ENCODE measurements at places on chromosomes 2 and 18.

GRCh38 chr2:157291018-157291417 lies 33.5 kb downstream of the GALNT5 start:
- no peak for DNase-seq

GRCh38 chr2:69088466-69088865 lies 75.5 kb downstream of the ANTXR1 start:
- DNase-seq = no peak

DNA sequence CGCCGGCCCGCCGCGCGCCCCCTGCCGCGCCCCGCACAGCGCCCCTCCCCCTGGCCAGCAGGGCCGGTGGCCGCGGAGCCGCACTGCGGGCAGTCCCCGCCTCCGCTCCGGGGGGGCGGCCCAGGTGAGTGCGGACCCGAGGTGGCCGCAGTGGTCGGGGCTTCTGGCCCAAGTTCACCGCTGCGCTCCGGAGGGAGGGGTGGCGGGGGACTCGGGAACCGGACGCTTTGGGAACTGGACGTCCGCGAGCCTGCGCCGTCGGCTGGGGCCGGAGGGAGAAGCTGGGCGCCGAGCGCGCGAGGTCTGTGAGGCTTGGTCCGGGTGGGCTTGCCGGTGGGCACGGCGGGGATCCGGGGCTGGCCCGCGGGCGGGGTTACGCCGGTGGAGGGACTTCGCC lies 591 bp upstream of the LDLRAD4 start:
- no peak for DNase-seq

DNA sequence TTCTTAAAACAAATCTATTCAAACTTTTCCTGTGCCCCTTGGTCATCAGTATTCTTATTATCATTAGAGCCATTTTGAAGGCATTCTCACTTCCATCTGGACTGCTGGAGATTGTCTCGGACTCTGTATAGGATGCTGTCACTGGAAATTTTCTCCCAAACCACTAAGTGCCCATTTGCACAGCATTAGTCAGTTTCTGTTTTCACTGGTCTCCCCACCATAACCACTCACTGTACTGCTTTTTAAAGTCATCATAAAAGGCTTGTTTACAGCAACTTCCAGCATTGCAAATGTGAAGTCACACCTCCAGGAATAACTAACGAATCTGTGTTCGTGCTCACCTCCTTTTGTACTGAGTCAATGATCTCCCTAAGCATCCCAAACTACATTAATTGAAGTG lies 150.9 kb upstream of the SERTAD2 start:
- DNase-seq = no peak

DNA sequence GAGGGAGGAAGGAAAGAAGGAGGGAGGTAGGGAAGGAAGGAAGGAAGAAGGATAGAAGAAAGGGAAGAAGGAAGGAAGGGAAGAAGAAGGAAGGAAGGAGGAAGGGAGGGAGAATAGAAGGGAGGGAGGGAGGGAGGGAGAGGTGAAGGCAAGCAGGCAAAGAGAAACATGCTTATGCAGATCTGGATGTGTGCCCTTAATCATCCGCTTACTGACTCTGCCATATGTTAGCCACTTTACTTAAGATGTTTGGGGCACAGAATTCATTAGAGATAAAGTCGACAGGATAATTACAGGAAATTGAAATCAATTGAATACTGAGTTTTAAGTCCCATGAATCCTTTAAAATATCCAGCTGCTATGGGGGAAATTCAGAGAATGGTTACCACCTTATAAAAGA lies 334.2 kb downstream of the GRB14 start:
- no peak for DNase-seq

- no peak for DNase-seq
Measured at GRCh38 chr2:143399631-143400069, 270.4 kb downstream of the ARHGAP15 start.

DNA sequence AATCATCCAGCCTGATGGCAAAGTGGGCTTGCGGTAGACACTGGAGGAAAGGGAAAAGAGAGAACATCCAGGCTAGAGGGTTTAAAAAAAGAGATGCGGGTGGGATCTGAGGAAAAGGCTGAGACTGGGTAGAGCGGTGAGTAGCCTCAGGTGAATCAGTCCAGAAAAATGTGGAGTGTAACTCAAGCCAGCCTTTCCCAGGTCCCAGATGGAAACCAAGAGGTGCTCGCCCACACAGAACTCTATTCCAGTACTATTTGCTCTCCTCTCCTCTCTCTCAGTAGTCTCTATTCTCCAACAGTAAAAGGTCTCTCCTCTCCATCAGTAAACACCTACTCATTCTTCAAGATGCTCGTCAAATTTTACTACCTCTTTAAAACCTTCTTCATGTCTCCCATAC lies 38.3 kb upstream of the NRP2 start:
- DNase-seq = no peak
